ENCODE measurements at places on chromosomes 7 and 10.

GRCh38 chr7:90708841-90709317 lies 112.8 kb downstream of the CDK14 start:
- DNase-seq: no peak

GRCh38 chr7:39721919-39722597 lies 98.7 kb downstream of the RALA start:
- no peak for DNase-seq

DNA sequence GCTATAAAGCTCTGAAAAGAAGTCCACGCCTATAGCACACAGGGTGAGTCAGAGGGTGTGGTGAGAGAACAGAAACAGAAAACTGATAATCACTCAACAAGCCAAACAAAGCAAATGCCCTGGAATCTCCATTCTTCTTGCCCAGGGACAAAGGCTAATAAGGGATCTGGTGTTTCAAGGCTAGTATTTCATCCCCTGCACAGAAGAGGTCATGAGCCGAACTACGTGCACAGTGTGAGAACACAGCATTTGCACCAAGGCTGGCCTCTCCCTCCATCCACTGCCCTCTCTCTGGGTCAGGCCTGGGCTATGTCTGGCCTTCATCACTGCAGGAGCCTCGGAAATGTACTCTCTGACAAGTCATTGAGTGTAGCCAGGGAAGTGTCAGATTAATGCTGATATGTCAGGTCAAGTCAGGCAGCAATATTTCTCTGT lies 42.7 kb downstream of the PRR15 start:
- DNase-seq: no peak

DNA sequence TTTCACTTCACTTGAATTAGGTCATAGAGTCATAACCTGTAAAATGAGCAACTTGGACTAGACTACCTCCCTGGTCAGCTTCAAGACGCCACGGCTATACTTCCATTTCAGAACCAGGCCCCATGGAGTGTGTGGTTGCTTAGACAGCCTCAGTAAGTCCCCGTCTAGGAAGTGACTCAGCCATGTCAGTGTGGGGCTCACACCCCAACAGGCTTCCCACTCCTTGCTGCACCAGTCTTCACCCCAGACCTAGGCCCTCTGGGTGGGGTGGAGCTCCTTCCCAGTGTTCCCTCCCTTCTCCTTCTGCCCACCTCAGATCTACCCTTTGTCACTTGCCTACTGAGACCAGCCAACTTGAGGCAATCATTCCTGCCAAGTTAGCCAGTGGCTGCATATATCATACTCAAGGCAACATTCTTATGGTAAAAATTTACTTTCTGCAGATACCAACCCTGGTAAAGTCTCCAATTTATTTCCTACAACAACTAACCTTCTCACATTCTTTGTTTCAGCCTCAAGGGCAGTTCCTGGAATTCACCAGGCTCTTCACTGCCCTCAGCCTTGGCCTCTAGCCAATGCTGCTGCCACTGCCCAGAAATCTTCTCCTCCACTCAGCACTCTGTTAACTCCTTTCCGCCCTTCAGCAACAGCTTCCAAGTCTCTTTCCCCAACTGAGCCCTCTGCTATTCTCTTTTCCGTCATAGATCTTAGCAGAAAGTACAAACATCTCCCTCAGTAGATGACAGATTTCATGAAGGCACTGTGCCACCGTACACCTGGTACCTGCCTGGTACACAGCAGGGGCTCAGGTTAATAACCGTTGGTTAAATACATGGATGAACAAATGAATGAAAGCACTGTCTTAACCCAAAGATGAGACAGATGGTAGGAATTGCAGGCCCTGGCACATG lies 31.3 kb upstream of the ZNRF2 start:
- peak; percentile 25 for DNase-seq

DNA sequence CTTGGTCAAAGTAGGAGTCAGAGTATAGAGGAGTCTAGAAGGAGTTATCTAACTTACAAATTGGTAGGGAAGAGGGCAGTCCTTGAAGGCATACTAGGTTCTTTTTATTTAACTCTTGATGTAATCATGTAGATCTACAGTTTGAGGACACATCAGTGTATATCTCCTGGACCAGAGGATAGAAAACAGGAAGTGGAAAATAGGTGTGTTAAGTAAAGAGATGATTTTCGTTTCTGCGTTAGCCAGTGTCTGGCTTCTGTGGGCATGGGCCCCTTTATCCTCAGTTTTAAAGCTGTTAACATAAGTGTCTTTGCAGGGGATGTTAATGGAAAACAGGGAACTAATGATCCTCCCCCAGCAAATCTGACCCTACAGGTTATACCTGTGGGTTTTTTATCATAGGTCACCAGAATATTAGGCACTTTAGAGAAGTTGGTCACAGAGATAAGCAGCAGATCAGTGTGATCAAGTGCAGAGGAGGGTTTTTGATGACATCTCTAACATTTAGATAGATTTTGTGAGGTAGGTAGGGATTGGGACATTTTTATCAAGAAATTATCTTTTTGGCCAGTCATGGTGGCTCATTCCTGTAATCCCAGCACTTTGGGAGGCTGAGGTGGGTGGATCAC lies 58.6 kb upstream of the PRSS1 start:
- DNase-seq: no peak

DNA sequence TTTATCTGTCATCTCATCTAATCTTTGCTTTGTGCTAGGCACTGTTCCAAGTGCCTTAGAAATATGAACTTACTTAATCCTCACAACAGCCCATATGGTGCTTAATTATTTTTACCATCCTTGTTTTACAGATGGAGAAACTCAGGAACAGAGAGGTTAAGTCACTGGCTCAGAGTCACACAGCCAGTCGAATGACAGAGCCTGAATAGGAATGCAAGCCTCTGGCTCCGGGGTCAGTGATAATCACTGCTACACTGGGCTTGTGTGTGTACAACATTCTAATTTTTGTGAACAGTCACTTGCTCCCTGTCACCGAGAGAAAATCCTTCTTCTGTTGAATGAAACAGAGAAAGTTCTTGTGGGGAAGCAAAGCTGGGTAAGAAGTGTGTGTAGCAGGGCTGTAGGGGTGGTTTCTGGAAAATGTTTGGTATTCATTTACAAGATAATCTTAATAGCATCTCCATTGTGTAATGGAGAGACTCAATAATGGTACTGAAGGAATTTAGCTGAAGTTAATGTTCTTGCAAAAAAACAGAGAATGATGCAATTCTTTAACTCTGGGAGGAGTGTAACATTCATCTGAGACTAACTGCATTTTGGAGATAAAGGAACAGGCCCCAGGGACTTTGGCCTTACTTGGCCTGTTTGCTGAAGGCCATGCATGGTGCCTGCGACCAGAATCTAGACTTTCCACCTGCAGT lies 290.6 kb downstream of the FRMD4A start:
- no peak for DNase-seq

- no peak for DNase-seq
These were observed 2.8 kb upstream of the WAPL start for GRCh38 chr10:86524225-86524962.

- DNase-seq: no peak
These were observed 79.2 kb downstream of the DNAJB6 start for GRCh38 chr7:157416011-157416410.

- peak; percentile 30 for DNase-seq
These were observed 14.7 kb downstream of the GRID2IP start for GRCh38 chr7:6536262-6537260.

DNA sequence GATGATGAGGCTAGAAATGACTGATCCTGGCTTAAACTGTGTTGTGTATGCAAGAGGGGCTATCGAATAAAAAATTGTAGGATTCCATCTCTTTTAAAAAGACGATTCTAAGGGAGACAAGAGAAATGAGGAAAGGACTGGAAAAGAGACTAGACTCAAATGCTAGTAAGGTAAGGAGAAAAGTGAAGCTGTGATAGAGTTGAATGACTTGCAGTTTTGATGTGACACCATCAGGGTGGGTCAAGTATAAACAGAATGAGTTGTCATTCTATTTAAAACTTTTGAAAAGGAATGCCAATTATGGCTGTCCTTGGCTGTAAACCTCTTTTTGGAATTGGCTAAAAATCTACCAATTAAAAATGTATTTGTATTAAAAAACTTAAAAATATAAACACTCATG lies 184.5 kb upstream of the PHF14 start:
- DNase-seq: no peak

Measured in activated CD4-positive, alpha-beta memory T cell treated with anti-CD3 and anti-CD28 coated beads for 36 hours (primary cell).